ENCODE measurements at places on chromosomes 3 and 15.

GRCh38 chr15:42726114-42726513 lies 10.8 kb downstream of the CDAN1 start:
- no peak for DNase-seq

DNA sequence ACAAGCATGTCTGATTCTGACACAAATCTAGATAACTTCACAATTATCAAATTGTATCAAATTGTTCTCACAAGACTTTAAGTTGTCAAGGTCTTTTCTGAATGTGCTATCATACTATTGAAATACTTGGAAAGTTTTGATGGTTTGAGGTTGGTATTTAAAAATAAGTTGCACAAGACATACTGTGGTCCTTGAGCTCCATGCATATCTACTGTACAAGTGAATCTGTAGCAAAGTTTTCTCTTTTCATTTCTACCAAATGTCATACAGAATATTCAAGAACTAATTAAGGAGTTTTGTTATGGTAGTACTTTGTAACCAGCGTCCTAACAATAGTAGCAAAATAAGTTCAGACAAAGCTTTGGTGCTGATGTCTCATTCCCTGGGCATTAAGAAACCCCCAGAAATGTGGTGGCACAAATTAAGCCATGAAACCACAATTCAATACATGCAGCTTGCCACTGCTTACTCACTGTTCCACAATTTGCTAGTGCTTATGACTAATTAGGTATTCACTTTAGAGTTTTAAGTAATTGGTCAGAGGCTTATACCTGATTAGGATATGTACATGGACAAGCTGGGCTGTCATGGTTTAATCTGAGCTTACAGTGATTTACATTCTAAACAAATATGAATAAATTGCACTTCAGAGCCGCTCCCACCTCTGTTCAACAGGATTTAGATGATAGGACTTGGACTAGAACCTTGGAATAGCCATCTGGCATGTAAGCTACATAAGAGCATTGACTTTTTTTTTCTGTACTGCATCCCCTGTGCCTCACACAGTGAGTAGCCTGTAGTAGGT lies 8.8 kb downstream of the TBC1D23 start:
- peak; percentile 80 for DNase-seq

GRCh38 chr3:191987831-191988350 lies 526.9 kb downstream of the PYDC2 start:
- no peak for DNase-seq

GRCh38 chr3:13745636-13746035 lies 134.2 kb downstream of the WNT7A start:
- no peak for DNase-seq

GRCh38 chr3:82474711-82475110 lies 713.3 kb upstream of the GBE1 start:
- DNase-seq, result no peak

- DNase-seq, result no peak
Measured at GRCh38 chr3:156052115-156052514, 68.3 kb upstream of the KCNAB1 start.

- DNase-seq, result peak; percentile 11
Measured at GRCh38 chr3:47512416-47513124, 942 bp downstream of the ELP6 start.

GRCh38 chr3:105798381-105798934 lies 70.4 kb downstream of the CBLB start:
- DNase-seq, result peak; percentile 90
